ENCODE measurements at places on chromosomes 1 and 21. TPM values are rescaled to one million over a fixed set of nuclear protein-coding genes. Genes with fewer than 3 reads are reported as not detected.

DNA sequence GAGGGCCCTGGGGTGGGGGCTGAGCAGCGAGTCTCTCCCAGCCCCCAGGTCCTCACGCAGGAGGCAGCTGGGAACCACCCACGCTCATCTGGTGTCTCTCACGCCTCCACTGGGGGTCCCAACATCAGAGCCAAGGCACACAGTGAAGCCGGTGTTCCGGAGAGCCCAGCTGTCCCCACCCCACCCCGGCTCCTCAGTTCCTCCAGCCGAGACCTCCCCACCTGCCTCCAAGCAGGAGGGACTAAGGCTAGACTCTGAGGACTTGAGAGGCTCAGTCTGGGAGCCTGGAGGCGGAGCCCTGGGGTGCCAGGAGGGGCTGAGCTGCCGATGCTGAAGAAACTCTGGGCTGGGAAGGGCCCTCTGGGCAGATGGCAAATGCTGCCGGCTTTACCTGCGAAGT is 1.6 kb upstream of the HPCA start:
- H3K4me1 ChIP-seq, result no peaks in the 10 kb centered on the region
- DNase-seq, result no peak
- peaks cover 26% of the 10 kb centered on the region for H3K27me3 ChIP-seq
- H3K36me3 ChIP-seq, result no peaks in the 10 kb centered on the region
- no peak overlapping the region for H3K4me3 ChIP-seq

DNA sequence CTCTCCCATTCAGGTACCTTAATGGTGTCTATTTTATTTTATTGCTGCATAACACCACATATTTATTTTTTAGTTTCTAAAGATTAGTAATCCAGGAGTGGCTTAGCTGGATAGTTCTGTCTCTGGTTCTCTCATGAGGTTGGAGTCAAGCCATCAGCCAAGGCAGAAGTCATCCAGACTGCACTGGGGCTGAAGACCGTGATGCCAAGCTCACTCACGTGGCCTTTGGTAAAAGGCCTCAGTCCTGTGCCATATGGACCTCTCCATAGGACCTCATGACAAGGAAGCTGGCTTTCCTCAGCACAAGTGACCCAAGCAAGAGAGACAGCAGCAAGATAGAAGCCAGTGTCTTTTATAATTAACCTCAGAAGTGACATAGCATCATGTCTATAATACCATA is 23.0 kb upstream of the DDR2 start:
- H3K4me3 ChIP-seq, result no peak overlapping the region
- no peak overlapping the region for H3K27ac ChIP-seq
- H3K36me3 ChIP-seq, result peaks cover 5% of the 10 kb centered on the region
- no peak for DNase-seq

- DNase-seq, result peak; percentile 64
- no peak overlapping the region for H3K4me3 ChIP-seq
- H3K27ac ChIP-seq, result peak overlapping the region; percentile 10
- H3K4me1 ChIP-seq, result peaks cover 10% of the 10 kb centered on the region
Measured at GRCh38 chr1:109499661-109500536, 6.0 kb downstream of the CYB561D1 start.

- peak; percentile 34 for DNase-seq
- H3K27ac ChIP-seq, result peak overlapping the region; percentile 41
- no peaks in the 10 kb centered on the region for H3K36me3 ChIP-seq
- H3K4me3 ChIP-seq, result peak overlapping the region; percentile 38
- H3K27me3 ChIP-seq, result no peaks in the 10 kb centered on the region
Measured at GRCh38 chr1:73593804-73594203, 604.2 kb downstream of the LRRIQ3 start.

DNA sequence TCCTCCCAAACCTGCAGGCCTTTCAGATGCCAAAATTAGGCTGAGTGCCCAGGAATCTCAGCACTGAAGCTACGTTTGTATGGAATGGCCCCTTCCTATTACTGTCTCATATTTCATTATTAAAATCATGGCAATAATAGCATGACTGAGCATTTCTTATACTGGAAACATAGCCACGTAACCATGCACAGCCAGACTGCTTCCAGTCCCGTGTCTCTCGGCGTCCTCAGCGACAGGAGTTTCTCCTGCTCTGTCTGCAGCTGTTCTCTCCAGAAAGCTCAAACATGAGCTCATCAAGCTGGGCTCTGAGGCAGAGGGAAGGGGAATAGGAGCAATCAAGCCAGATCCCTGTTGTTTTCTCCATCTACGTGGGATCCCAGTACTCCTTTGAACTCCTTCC is 104.0 kb downstream of the CDC7 start:
- H3K4me1 ChIP-seq, result no peaks in the 10 kb centered on the region
- H3K27ac ChIP-seq, result no peak overlapping the region
- H3K36me3 ChIP-seq, result no peaks in the 10 kb centered on the region
- no peak overlapping the region for H3K4me3 ChIP-seq
- no peaks in the 10 kb centered on the region for H3K27me3 ChIP-seq

DNA sequence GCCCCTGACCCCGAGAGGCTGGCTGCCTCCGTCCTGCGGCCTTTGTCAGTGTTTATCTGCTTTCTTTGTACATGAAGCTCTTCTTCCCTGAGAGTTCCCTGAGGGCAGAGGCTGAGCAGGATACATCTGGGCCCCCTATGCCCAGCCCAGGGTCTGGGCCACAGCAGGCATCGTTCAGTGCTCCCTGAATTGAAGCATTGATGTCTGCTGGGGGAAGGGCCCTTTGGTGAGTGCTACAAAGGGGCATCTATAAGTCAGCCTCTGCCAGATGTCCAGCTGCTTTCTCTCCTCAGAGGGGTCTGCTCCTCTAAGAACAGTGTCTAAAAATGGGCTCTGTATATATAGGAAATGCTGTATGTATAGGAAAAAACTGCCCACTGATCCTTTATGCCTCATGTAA is 2.1 kb downstream of the HEYL start:
- H3K4me3 ChIP-seq, result no peak overlapping the region
- no peaks in the 10 kb centered on the region for H3K36me3 ChIP-seq
- H3K27me3 ChIP-seq, result peaks cover 46% of the 10 kb centered on the region
- H3K4me1 ChIP-seq, result peaks cover 4% of the 10 kb centered on the region
- no peak for DNase-seq
- H3K27ac ChIP-seq, result no peak overlapping the region

DNA sequence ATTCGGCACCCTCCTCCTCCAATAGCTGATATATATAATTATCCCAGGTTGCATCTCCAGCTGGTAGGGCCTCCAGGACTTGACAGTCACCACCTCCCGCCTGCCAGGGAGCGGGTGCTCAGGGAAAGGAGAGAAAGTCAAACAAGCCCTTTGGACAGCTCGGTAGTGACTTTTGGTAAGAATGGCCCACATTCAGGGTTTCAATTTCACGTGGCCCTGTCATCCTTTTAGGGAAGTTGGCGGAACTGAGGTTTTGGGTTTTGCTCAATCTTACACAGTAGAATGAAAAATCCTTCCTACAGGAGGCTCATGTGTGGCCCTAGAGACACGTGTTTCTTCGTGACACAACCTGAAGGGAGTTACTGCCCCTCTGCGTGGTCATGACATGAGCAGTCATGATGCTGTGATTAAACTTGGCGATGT is 44.2 kb downstream of the CAPN8 start:
- H3K27me3 ChIP-seq, result no peaks in the 10 kb centered on the region
- H3K4me3 ChIP-seq, result no peak overlapping the region
- DNase-seq, result no peak
- H3K27ac ChIP-seq, result no peak overlapping the region

ADORA3 gene
- total RNA-seq, result not detected

DNA sequence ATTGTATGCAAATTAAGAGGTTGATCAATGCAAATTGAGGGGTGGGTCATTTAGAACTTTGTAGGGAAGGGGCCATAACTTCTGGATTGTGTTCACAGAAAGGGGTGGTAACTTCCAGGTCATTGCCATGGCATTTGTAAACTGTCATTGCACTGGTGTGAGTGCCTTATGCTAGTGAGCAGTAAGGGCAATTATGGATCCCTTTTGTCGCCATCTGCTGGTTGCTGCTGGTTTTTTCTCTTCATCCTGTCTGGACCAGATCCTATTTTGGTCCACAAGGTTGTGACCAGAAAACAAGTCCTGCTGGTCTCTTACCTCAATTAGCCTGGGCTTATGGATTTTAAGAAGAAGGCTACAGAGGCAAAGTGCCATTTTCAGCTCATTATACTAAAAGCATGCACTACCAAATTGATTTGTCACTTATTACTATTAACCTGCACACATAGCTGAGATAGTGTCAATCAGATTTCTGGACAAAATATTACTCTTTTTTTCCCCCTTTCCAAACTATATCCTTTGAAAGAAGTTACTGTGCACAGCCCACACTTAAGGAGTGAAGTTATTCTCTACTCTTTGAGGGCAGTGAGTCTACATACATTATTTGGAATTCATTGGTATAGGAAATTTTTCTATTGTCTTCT is 196.2 kb downstream of the ZC3H11B start:
- no peak overlapping the region for H3K27ac ChIP-seq
- no peaks in the 10 kb centered on the region for H3K27me3 ChIP-seq
- no peak overlapping the region for H3K4me3 ChIP-seq
- H3K36me3 ChIP-seq, result no peaks in the 10 kb centered on the region
- peak; percentile 18 for DNase-seq

Data from astrocyte (in vitro differentiated cells and primary cell).